Smooth muscle cell of the brain vasculature (primary cell): ENCODE measurements at places on chromosomes 12 and 14.

DNA sequence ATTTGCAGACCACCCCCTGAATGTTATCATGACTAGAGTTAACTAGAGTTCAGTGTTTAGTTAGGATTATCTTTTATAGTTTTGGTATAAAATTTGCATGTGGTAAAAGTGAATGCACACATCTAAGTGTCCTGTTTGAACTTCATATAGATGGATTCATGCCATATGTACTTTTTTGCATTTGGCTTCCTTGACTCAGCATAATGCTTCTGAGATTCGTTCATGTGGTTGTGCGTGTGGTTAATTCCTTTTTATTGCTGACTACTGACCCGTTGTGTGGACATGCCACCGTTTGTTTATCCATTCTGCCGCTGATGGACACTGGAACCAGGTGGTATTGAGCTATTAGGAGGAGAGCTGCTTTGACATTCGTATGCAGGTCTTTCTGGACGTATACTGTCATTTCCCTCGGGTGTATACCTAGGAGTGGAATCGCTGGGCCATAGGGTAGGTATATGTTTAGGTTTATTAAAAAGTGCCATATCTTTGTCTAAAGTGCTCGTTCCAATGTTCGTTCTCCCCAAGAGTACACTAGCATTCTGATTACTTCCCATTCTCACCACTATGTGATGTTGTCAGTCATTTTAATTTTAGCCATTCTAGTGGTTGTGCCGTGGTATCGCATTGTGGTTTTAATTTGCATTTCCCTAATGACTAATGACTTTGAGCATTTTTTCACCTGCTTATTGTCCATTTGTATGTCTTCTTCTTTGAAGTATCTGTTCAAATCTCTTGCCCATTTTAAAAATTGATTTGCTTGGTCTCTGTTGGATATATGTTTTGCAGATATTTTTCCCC is 37.7 kb downstream of the RIN3 start:
- no peak for DNase-seq

- no peak for DNase-seq
These were observed 361.2 kb downstream of the ATP23 start for GRCh38 chr12:58302487-58303011.

GRCh38 chr14:34843011-34843554 is 32.1 kb downstream of the BAZ1A start:
- DNase-seq: no peak

DNA sequence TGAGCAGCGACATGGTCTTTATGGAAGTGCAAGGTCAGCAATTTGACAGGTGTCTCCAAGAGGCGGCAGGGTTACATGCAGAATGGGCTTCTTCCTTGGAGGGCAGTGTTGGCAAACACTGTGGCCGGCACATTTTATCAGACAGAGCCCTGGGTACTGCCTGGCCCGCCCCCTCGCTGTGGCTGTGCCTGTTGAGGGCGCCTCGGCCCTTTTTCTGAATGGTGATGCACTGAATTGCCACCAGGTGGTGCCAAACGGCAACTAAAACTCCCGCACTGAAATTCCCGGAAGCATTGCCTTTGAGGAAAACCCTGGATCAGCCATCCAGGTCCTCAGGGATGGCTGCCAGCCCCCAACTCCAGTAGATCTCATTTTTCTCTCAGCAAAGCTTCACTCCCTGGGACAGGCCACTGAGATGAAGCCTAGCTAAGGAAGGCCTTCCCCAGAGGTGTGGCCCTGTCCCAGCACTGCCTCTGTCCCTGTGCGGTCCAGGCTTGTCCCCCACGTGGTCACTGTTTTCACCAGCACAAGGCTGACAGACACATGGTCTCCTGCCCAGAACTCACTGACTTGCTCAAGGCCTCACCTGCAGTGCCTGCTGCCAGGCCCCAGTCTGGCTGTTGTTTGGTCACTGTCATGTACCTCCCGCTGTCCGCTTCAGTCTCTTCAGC is 73.6 kb downstream of the TESC start:
- DNase-seq: peak; percentile 29

- DNase-seq: no peak
These were observed 30.6 kb upstream of the MSI1 start for GRCh38 chr12:120399531-120399930.

- peak; percentile 35 for DNase-seq
These were observed 31.7 kb downstream of the GRIP1 start for GRCh38 chr12:66647034-66647691.

DNA sequence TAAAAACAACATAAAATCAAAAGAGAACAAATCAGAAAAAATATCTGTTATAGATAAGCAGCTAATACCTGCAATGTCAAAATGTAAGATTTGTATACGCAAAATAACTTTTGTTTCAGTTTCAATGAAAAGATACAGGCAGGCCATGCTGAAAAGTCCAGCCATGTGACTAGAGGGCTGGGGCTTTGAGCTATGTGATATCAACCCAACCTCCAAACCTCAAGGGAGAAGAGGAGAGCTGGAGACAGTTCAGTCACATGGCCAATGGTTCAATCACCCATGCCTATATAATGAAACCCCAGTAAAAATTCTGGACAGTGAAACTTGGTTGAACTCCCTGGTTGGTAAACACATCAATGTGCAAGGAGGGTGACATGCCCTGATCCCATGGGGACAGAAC is 5.3 kb downstream of the COX16 start:
- DNase-seq: no peak

GRCh38 chr12:90335566-90335965 is 619.4 kb downstream of the CCER1 start:
- no peak for DNase-seq
